ENCODE measurements at places on chromosomes 2 and 18. TPM values are rescaled to one million over a fixed set of nuclear protein-coding genes. Genes with fewer than 3 reads are reported as not detected.

- H3K4me3 ChIP-seq = peak overlapping the region; percentile 85
- peaks cover 11% of the 10 kb centered on the region for H3K4me1 ChIP-seq
- H3K27ac ChIP-seq = peak overlapping the region; percentile 86
- DNase-seq = no peak
- peaks cover 10% of the 10 kb centered on the region for H3K36me3 ChIP-seq
- no peaks in the 10 kb centered on the region for H3K27me3 ChIP-seq
Measured at GRCh38 chr18:13725566-13726231, 659 bp downstream of the FAM210A start.

DNA sequence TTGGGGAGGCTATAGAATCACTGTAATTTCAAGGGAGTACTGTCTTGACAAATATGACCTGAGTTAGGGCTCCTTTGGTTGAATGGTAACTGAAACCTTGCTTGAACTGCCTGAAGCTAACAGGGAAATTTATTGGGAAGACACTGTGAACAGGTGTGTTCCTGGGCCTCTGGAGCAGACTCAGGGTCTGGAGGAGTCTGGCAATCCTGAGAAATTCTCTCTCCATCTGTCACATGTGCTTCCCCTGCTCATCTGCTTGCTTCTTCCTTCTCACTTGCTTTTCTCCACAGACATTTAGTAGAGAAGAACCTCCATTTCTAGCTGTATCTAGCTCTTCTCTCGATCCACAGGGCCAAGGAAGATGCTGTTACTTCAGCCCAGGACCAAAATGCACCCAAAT is 476.5 kb downstream of the LRP1B start:
- no peaks in the 10 kb centered on the region for H3K36me3 ChIP-seq
- no peaks in the 10 kb centered on the region for H3K27me3 ChIP-seq
- no peak overlapping the region for H3K27ac ChIP-seq
- no peak for DNase-seq

DNA sequence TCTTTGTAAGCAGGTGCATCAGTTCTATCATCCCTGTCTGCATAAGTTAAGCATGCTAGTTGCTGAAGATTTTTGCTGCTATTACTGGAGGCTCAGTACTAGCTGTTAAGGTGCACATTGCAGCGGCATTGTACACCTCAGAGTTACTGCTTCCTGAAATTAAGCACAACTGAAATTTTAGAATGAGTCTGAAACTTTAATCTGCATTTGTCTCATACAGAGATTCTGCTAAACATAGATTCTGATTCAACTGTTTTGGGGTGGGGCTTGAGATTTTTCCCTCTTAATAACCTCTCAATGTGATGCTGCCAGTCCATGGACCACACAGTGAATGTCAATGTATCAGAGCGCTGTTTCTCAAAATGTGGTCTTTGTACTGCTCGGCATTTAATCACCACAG is 585.7 kb upstream of the GCFC2 start:
- no peak for DNase-seq
- H3K27ac ChIP-seq = no peak overlapping the region
- H3K4me1 ChIP-seq = no peaks in the 10 kb centered on the region
- H3K27me3 ChIP-seq = no peaks in the 10 kb centered on the region
- H3K36me3 ChIP-seq = no peaks in the 10 kb centered on the region

Gene TWSG1
- total RNA-seq = 153 TPM

Gene CYRIA
- total RNA-seq = 1.00 TPM

Gene SCYGR4
- not detected for total RNA-seq
